Activated T-cell treated with anti-CD3 and anti-CD28 coated beads, Interleukin-2, amount 50 U/mL, for 24 hours (primary cell): ENCODE measurements at places on chromosomes 12 and 14.

DNA sequence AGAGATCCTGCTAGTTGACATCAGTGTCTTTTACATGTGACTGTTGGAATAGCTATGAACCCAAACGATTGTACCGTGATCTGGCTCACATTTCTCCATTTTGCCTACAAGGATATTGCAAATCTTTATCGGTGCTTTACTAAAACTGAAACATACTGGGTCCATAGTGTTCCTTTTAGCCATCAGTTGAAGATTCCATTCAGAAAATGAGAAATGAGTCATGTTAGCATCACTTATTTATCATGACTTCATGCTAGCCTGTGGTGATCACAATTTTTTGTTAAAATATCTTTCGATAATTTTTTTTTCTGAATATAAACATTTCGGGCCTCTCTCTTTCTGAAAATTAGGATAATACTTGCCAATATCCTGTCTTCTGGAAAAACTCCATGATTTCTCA is 210.3 kb downstream of the EGLN3 start:
- no peak for DNase-seq

DNA sequence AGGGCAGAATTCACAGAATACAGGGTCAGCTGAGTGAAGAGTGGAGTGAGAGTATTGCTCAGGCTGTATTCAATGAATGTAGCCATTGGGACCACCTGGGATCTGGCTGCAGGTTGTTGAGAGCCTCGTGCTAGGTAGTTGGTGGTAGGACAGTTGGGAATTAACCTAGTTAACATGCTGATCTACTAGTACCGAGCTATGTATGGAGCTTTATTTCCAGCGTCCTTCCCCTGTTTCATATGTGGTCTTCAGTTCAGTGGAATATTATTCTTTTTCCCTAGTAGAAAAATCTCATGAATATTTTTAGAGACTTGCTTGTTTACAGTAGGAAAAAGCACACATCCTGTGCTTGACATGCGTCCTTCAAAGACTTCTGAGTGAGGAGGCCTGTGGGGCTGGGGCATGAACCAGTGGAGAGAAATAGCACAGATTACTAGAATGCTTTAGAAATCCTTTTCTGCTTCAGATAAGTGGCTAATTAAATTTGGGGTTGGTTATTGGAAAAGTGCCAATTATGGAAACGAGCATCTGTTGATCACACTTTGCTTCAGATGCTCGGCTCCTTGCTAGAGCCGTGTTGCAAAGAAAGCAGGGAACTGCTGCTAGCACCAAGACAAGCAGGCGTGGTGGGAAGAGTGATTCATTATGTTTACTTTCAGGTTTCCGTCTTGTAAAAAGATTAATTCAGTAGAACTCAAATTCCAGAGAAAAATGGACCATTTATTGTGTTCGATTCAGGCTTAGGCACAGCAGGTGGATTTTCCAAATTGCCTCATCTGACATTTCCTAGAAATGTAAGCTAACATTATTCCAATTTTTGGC is 53.6 kb downstream of the ARF6 start:
- no peak for DNase-seq

DNA sequence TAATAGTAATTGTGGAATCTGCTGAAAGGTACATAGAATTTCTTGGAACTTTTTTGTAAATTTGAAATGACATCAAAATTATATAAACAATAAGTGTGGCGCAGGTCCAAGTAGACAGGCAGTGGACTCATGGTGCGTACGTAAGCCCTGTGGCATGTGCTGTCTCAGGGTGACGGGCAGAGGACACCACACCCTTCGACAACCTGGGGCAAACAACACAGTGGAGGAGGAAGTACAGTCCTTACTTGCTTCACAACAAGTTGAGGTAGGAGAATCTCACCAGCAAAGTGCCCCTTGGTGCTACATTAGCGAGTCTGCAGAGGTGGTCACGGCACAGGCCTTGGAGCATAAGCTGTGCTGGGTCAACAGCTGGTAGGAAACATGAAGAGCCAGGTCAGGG is 180.9 kb downstream of the AEBP2 start:
- DNase-seq: no peak

- no peak for DNase-seq
Measured at GRCh38 chr14:100832311-100832960, 6.5 kb downstream of the MEG3 start.

DNA sequence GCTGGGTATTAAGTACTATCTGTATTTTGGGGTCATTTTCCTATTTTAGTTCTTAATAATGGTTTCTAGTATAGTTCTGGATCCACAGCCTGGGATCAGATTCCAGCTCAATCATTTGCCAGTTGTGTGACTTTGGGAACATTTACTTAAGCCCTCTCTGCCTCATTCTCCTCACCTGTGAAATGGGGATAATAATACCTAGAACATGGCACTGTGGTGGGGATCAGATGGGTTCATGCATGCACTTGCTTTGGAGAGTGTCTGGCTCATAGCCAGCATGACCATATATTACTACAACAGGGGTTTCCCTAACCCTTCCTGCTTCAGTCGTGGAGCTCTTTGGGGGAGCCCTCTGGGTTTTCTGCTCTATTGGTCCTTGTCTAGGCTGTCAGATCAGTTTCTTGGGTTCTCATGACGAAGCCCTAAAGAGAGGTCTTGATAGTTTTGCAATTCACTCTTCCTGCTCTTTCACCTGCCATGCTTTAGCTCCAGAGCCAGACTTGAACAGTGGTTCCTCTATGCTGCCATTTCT is 34.1 kb upstream of the SMOC1 start:
- no peak for DNase-seq
